Foreskin keratinocyte (primary cell): ENCODE measurements at places on chromosomes 2 and 18. TPM values are rescaled to one million over a fixed set of nuclear protein-coding genes. Genes with fewer than 3 reads are reported as not detected.
A peak's percentile ranks its signal among the peaks of the same experiment; 100 is the strongest.

GRCh38 chr2:168687314-168687713, 115.1 kb upstream of the NOSTRIN start:
- DNase-seq, result no peak

The RFTN2 gene
- total RNA-seq, result not detected in 2 replicates

GRCh38 chr2:105804266-105804665, 59.6 kb downstream of the NCK2 start:
- DNase-seq, result no peak

- DNase-seq, result peak; percentile 72
Measured at GRCh38 chr18:77067291-77068061, 65.1 kb downstream of the MBP start.

DNA sequence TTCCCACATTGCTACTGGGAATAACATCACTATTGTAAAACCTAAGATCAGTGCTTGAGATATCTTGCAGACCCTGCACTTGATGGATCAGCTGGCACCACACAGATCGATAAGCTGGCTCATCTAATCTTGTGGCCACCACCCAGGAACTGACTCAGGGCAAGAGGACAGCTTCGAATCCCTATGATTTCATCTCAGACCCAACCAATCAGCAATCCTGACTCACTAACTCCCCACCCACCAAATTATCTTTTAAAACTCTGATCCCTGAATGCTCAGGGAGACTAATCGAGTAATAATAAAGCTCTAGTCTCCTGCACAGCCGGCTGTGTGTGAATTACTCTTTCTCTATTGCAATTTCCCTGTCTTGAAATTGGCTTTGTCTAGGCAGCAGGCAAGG, 11.3 kb upstream of the TEX44 start:
- no peak for DNase-seq

DNA sequence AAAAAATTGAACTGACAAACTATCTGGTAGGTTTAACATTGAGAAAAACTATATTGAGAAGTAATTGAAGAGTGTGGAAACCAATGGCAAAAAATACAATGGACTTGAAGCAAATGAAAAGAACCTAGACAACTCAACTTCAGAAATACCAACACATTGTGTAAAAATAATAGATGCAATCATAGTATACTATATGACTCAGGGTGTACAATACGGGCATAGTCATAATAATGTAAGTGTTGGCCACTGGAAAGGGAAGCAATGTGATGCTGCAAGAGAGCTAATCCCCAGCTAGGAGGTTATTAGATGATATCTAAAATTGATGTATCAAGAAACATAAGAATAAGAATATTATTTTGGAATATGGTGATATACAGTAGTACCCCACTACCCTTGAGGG, 45.3 kb downstream of the SMAD7 start:
- peak; percentile 30 for DNase-seq

GRCh38 chr18:46502444-46502843, 154.6 kb downstream of the LOXHD1 start:
- no peak for DNase-seq

DNA sequence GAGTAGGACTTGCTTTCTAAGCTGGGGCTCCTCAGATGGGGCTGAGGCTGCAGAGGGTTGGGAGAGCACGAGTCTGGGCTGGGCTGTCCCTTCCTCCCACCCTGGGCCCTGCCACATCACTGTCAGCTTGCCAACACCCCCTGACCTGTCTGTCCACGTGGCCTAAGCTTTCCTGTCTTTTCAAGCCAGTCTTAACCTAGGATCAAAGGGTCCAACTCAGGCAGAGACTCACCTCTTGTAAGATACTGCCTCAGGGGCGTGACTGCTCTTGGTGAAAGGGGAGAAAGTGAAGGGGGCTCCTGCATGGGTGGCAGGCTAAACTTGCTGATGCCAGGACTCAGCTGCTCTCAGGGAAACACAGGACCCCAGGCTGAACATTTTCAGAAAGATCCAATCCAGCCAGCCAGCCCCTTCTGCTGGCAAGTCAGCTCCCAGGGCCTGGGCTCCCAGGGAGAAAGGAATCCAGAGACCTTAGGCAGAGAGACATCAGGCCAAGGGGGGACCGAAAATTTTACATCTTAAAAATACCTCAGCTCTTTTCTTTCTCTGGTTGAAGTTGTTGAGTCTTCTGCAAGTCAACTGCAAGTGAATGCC, 144.2 kb upstream of the ID2 start:
- DNase-seq, result no peak

DNA sequence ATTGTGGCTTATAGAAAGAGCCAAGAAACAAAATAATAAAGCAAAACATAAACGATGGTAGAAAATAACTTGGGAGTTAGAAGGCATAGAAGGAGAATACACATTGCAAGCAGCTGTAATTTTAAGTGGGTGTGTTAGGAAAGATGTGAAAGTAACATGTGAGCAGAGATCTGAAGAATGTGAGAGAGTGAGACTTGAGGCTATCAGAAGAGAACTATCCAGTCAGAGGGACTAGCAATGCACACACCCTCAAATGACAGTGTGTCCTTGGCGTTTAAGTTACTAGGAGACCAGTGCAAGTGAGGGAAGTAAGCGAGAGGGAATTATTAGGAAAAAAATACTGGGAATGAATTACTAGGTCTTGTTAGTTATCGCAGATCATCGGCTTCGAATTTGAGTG, 304.9 kb downstream of the DSEL start:
- DNase-seq, result no peak

DNA sequence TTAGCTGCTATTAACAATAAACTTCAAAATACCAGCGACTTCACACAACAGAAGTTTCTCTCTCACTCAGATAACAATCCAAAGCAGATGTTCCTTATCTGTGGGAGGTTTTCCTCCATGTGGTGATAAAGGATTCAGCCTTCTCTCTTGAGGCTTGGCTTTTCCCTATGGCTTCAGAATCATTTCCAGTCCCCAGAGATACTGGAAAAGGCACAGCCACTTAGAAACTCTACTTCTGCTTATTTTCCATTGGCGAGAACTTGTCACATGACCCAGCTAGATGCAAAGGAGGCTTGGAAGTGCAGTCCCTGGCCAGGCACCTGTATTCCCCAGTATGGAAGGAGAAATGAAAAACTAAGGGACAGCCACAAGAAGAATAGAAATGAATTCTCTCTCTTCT, 344.8 kb downstream of the MTX2 start:
- no peak for DNase-seq
